ENCODE measurements at places on chromosomes 3 and 15.

DNA sequence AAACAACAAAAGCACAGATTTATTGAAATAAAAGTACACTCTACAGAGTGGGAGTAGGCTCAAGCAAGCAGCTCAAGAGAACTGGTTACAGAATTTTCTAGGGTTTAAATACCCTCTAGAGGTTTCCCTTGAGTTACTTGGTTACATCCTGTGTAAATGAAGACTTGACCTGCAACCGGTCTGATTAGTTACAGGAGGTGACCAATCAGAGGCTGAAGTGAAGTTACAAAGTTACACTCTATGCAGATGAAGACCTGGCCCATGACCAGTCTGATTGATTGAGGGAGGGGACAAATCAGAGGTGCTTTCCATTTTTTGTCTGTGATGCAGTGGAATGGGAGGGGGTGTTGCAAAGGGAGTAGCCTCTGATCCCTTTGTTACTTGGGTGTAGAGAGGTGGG is 723.4 kb downstream of the ZPLD1 start:
- no peak for DNase-seq

GRCh38 chr3:146747928-146748327 is 142.8 kb upstream of the PLSCR5 start:
- DNase-seq, result no peak

DNA sequence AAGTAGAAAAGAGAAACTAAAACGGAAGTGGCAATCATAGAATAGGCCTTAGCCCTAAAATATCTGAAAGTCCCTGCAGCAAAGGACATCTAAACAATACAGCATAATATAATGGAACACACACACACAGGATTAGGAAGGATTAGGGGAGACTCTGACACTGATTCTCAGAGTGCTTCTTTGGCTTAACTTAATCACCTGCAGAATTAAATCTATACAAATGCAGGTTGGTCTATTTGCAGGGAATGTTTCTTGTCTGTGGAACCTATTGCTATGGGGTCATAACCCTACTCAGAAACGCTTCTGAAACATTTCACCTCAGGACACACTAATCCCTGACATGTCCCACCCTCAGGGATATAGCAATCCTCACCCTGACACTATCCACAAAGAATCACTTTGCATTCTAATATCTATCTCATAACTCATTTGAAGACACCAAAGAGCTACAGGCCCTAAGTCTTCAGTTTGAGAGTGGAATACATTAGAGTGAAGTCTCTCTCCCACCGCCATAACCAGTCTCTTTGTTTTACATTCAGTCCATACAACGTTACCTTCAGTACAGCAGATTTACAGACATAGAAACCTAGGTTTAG is 1041.2 kb downstream of the TUSC7 start:
- DNase-seq, result no peak

DNA sequence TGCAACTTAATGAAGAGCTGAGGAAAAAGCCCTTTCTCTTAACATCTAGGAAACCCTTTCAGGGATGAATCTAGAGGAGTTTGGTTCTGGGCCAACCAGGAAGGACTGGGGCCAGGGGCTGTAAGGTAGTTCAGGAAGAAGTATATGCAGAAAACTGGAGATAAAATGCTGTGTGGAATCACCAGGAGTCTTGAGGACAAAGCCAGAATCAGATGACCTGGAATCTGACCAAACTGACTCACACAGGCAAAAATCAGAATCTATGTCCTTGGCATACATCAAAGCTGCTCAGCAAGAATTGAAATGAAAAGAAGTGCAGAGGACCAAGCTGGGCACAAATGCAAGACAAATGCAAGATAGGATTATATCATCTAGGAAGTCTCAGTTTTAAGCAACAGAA is 59.4 kb upstream of the ATP2C1 start:
- DNase-seq, result no peak

GRCh38 chr3:192409201-192409837 is 318.0 kb downstream of the FGF12 start:
- peak; percentile 86 for DNase-seq

GRCh38 chr15:51089699-51090453 is 4.8 kb downstream of the TNFAIP8L3 start:
- no peak for DNase-seq

- no peak for DNase-seq
Observed at GRCh38 chr3:127750226-127751031, 71.9 kb downstream of the MGLL start.

Data from lower leg skin (tissue), 4 donors.